ENCODE measurements at places on chromosomes 4 and X.

DNA sequence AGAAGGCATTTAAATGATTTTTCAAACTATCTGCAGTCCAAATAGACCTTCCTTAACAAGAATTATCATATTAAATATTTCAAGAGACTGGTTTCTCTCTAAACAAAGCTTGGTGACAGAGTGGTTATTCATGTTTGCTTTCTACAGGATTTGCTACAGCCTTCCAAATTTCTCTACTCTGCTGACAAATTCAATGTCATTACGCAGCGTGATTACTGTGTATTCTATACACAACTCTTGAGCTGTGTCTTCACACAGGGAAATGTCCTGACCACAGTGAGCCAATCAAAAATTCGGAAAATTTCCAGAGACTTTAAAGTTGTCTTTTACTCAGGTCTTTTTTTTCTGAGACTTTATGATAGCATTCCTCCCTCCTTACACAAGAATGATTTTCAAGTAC is 75.6 kb downstream of the EFHC2 start:
- ATAC-seq, result no peak

DNA sequence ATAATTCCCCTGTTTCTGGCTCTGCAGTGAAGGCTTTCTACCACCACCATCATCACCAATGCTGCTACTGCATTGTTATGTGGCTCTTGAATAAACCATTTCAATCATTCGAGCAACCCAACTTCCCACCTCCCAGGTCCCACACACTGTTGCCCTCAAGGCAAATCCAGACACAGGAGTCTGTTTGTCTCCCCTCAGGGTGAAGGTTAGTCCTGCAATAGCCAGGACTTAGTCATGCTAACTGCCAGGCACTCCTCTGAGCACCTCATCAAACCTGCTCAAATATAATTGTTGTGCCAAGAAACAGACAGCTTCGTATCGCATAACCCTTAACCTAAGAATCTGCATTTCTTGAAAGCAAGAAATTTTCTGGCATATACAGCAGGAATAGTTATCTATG is 213.2 kb downstream of the KDR start:
- no peak for ATAC-seq

GRCh38 chrX:16592194-16592770 is 57.7 kb upstream of the S100G start:
- ATAC-seq, result no peak

GRCh38 chr4:162475246-162475645 is 311.4 kb upstream of the FSTL5 start:
- ATAC-seq, result no peak

DNA sequence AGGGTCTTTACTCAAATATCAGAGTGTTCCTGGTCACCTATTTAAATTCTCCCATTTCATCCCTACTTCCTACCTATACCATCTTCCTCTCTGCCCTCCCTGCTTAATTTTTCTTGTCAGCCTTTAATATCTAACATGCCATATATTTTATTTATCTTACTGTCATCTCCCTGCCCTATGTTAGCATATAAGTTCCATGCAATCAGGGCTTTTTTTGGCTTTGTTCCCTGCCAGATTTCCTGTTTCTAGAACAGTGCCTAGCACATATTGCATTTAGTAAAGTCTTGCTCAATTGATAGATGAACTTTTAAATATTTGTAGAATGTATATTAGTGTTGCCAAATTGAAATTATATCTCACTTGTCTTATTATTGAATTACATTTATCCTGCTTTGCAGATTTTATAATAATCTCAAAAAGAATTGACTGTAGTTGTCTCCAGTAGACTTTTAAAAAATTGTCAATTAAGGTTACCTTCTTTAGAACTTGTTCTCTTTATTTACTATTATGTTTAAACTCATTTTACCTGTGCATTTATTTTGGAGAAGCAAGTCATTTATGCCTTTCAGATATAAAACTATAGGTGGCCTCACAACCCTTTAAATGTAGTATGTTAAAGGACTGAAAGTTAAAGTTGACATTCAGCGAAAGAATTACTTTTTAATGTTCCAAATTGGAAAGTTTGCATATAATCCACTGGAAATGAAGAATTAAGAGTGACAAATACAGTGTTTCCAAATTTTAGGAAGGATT is 108.2 kb upstream of the BMPR1B start:
- peak; percentile 51 for ATAC-seq

GRCh38 chr4:1512738-1513660 is 106.8 kb upstream of the NKX1-1 start:
- ATAC-seq, result peak; percentile 80

GRCh38 chr4:158787709-158788475 is 19.1 kb downstream of the FNIP2 start:
- ATAC-seq, result no peak

DNA sequence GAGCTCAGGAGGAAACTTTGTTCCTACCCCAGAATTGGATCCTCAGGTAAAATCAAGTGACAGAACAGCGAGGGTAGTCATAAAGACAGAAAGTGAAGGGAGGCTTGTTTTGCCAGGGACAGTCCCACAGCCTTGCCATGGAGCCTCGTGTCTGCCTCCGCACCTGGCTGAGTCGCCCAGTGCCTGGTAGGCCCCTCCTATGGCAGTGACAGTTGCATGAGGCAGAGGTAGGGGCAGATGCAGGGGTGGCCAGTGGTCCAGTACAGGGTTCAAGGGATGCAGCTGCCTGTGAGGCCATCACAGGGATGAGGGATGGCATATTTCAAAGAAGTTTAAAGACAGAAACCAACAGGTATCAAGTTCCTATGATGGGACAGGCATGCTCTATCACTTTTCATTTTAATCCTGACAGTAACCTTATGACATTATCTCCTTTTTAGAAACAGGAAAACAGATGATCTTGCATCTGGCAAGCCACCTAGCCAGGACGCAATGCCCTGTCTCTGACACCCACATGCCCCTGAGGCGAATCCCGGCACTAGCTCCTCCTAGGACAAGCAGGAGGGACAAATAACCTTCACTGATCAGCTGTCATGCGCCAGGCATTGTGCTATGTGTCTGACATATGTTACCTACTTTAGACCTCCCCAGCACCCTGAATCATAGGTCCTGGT is 127.4 kb upstream of the ENPP6 start:
- no peak for ATAC-seq

GRCh38 chr4:41381384-41381783 is 124.7 kb downstream of the UCHL1 start:
- no peak for ATAC-seq

DNA sequence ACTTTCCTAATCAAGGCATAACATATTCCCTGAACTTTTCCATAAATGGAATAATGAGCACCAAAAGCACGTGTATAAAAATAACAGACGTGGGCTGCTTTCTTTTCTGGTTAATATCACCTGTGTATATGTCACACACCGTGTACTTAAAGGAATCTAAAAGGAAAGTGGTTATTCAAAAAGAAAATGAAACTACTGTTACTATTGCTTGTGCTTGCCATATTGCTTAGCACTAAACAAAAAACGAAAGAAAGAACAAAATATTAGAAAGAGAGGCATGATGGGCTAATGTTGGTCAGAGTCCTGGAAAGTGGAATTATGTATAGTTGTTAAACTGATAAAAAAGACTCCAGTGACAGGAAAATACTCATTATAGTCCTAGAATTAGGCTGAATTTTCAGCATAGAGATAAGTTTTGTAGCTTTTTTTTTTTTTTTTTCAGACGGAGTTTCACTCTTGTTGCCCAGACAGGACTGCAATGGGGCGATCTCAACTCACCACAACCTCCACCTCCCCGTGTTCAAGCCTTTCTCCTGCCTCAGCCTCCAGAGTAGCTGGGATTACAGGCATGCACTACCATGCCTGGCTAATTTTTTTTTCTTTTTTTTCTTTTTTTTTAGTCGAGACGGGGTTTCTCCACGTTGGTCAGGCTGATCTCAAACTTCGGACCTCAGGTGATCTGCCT is 123.2 kb downstream of the PABPC4L start:
- ATAC-seq, result no peak

GRCh38 chr4:176874721-176875445 is 82.2 kb upstream of the VEGFC start:
- ATAC-seq, result no peak

GRCh38 chrX:18194688-18195087 is 26.0 kb downstream of the BEND2 start:
- no peak for ATAC-seq

DNA sequence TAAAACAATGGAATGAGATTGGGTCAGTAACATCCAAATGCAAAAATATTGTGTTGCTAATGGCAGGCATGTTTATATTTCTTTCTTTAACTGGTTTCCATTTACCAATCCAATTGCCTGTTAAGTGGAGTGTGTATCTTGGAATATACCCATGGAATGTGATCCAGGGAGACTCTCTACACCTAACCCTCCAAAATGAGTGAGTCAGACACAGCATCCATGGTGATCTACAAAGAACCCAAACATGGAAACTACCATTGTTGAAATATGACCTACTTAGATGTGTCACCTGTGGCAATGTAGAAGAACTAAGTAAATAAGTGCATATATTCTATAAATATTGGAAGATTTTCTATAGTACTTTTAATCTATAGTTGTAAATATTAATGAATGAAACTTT is 110.3 kb downstream of the AREG start:
- ATAC-seq, result no peak

DNA sequence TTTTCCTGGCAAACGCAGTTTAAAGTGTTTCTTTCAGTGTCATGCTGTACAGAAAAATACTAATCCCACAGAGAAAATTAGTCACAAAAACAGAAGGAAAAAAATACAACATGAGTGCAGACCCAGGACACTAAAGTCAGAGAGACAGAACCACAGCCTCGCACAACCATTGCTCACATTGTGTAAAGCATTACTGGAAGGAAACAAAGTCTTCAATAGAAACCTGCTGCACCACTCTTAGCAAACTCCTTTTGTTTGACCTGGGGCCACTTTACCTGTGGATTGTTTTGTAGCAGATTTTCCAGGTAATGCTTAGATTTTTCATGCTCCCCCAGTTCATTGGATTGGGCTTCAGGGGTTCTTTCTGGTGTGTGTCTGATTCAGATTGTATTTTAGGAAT is 131.8 kb upstream of the TMLHE start:
- no peak for ATAC-seq

GRCh38 chr4:2331043-2331420 is 69.1 kb upstream of the MXD4 start:
- no peak for ATAC-seq

DNA sequence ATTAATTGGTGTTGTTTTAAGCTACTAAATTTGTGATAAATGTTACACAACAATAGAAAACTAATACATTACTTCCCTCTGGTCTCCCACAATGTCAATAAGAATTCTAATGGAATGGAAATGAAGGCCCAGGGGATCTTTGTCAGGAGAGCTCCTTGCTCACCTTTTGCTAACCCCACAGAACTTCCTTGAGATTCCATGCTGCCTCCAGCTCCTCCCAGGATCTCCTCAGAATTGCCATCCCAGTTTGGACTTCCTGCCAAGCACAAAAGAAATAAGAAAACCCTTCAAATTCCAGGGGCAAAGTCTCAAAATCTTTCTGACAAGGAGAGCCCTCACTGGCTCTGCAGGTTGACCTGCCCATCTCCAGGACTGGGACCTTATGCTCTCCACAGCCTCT is 43.2 kb downstream of the ITIH6 start:
- no peak for ATAC-seq

DNA sequence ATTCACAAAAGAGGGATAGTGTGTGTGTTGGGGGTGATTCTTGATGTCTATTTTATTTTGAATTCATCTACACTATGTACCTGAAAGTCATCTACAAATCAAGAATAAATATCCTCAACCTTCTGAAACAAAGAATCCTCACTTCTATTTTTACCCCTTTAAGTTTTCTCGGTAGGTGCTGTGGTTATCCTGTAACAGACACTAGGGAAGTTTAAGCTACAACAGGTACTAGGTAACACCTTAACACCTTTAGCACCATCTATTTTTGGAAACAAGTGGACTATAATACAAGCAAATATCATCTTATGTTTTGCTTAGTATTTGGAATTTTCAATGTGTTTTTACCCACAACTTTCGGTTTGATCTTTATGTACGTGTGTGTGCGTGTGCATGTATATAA is 12.0 kb upstream of the BDH2 start:
- ATAC-seq, result no peak

DNA sequence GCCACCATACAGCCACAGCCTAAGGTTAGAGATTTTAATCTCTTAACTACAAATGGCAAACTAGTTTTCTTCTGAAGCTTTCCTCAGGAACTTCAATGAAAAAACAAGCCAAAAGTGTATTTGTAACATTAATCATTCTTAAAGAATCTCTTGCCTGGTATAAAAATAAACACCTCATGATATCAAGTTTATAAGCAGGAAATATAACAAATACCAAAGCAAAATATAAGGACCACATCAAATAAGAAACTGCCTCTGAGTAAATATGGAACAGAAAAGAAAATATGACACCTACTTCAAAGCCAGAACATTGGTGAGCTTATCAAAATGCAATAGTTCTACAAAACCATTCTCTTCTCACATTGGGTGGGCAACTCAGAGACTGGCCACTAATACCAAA is 89.9 kb downstream of the GPC4 start:
- no peak for ATAC-seq

DNA sequence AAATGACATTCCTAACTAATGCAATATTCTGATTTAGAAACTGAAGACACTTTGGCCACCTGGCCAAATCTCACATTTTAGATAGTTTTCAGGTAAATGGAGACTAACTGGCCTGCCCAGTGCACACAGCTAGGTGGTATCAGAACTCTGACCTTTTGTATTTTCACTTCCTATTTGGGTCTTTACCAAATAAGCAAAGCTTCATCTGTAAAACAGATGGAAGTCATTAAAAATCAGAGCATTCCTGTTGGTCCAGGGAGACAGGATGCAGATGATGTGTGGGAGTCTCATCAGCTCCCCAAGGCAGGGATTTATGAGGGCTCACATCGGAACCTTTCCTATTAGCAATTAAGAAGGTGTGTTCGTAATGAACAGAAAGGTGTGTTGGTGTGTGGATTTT is 57.7 kb downstream of the ARHGAP10 start:
- peak; percentile 50 for ATAC-seq

GRCh38 chrX:144798972-144799371 is 448.3 kb upstream of the SPANXN1 start:
- ATAC-seq, result no peak

DNA sequence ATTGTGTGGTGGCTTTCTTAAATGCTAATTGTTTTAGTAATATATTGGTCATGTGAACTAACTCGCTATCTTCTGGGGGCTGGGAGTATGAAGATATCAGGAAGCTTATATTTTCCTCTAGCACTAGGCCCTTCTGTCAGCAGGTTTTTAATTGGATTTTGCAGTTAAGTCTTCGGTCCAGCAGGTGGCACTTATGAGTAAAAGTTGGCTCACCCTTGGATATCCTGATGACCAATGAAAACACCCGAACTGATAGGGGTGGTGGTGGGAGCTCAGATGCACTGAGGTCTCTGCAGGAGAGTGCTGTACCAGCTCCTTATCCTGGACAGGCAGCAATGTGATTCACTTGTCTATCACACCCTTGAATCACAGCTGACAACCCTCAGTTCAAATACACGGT is 1365.8 kb upstream of the DIAPH2 start:
- peak; percentile 85 for ATAC-seq

DNA sequence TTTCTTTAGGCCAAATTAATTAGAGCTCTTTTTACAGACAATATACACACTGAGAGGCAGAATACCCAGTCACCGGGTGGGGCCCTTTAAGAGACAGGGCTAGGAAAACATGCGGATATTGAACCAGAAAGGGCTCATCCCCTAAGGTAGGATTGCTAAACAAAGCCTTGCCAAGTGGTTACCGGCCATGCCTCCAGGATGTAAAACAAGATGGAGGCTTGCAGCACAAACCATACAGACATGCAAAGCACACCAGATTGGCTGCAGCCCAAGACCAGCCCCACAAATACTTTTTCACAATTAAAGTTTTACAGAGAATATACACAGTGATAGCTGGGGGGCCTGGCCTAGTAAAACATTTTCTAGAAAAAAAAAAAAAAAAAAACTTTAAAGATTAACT is 210.0 kb downstream of the KLHL4 start:
- ATAC-seq, result peak; percentile 75
